ENCODE measurements at places on chromosomes 7 and 10. TPM values are rescaled to one million over a fixed set of nuclear protein-coding genes. Genes with fewer than 3 reads are reported as not detected.

Gene VGF
- 0.30 TPM for total RNA-seq

DNA sequence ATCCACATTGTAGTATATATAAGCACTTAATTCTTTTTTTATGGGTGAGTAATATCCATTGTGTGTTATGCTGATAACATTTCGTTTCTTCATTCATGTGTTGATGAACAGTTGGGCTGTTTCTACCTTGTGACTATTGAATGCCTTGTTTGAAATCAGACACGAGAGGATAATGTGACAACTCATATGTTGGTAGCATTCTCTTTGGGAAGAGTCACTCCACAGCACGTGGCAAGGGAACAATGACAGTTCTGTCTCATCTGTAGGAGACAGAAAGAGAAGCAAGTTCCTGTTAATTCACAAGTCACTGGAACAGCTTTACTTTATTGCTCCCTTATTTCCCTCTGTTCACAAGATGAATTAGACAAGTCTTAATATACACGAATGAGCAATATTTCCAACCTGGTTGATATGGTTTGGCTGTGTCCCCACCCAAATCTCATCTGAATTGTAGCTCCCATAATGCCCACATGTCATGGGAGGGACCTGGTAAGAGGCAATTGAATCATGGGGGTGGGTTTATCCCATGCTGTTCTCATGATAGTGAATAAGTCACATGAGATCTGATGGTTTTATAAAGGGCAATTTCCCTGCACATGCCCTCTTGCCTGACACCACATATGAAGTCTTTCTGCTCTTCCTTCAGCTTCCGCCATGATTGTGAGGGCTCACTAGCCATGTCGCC lies 125.3 kb downstream of the SEC23IP start:
- H3K4me3 ChIP-seq, result no peak overlapping the region
- no peaks in the 10 kb centered on the region for H3K4me1 ChIP-seq
- peaks cover 16% of the 10 kb centered on the region for H3K27me3 ChIP-seq
- H3K27ac ChIP-seq, result no peak overlapping the region
- no peak for DNase-seq

Gene PON3
- not detected for total RNA-seq

DNA sequence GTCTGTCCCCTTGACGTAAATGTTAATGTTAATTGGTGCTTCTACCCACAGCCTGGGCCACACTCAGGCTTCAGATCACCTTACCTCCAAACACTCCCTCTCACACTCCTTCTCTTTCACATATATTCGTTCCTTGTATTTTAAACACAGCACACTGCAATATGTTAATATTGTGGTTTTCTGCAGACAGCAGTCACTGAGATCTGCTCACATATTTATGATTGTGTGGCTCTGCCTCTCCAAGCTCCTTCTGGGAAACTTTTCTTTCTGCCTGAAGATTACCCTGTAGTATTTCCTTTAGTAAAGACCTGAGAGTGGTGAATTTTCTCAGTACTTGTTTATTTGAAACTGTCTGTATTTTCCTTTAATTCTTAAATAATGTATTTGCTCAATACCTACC lies 104.7 kb downstream of the VWC2 start:
- H3K4me3 ChIP-seq, result no peak overlapping the region
- DNase-seq, result no peak

DNA sequence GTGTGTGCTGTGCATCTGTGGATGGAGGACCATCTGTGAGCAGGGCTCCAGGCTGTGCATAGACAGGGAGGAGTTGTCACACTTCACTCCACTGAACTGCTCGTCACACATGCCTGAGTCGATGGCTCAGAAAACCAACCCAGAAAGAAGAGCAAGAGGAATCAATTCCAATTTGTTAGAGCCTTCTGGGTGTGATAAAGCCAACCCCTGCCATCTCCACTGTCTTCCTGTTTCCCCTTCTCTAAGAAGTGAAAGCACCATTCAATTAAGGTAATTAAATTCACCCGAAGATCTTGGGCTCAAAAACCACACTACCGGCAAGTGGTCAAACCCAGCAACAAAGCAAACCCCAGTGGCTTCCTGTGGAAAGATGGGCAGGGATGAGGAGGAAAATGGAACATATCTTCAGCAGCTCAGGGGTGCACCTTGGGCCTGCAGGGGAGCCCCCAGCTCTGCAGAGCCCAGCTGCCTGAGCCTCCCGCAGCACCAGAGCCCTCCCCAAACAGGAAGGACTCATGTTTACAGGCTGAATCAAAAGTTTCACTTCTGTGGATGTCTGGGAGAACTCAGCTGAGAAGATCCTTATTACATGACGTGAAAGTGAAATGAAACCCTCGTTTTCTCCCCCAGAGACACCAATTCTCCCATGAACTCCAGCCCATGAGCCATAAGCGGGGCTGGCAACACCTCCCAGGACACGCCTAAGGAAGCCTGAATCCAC lies 10.9 kb downstream of the C10orf71 start:
- no peaks in the 10 kb centered on the region for H3K36me3 ChIP-seq
- peak; percentile 51 for DNase-seq
- peaks cover 24% of the 10 kb centered on the region for H3K4me1 ChIP-seq
- peak overlapping the region; percentile 31 for H3K4me3 ChIP-seq

DNA sequence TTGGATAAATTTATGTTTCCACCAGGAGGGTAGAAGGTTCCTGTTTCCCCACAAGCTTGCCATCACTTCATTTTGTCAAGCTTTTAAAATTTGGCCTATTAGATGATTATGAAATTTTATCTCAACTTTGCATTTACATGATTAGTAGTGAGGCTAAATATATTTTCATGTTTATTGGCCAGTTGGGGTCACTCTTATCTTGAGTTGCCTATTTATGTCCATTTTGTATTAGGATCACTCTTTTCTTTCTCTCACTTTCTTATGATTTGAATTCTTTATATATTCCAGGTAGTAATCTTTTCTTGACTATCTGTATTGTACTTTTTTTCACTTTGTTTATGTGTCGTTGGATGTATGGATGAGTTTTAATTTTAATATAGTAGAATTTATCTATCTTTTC lies 218.6 kb upstream of the SLC26A5 start:
- no peaks in the 10 kb centered on the region for H3K36me3 ChIP-seq
- no peak overlapping the region for H3K4me3 ChIP-seq
- no peak for DNase-seq
- H3K27ac ChIP-seq, result no peak overlapping the region
- H3K27me3 ChIP-seq, result no peaks in the 10 kb centered on the region

GRCh38 chr10:98536551-98536950 lies 89.8 kb upstream of the HPS1 start:
- peaks cover 2% of the 10 kb centered on the region for H3K4me1 ChIP-seq
- H3K4me3 ChIP-seq, result no peak overlapping the region
- no peak for DNase-seq
- no peaks in the 10 kb centered on the region for H3K36me3 ChIP-seq

GRCh38 chr7:77370606-77371005 lies 45.5 kb downstream of the GSAP start:
- H3K4me3 ChIP-seq, result no peak overlapping the region
- peaks cover 7% of the 10 kb centered on the region for H3K4me1 ChIP-seq
- no peaks in the 10 kb centered on the region for H3K27me3 ChIP-seq
- peaks cover 22% of the 10 kb centered on the region for H3K36me3 ChIP-seq
- no peak overlapping the region for H3K27ac ChIP-seq

DNA sequence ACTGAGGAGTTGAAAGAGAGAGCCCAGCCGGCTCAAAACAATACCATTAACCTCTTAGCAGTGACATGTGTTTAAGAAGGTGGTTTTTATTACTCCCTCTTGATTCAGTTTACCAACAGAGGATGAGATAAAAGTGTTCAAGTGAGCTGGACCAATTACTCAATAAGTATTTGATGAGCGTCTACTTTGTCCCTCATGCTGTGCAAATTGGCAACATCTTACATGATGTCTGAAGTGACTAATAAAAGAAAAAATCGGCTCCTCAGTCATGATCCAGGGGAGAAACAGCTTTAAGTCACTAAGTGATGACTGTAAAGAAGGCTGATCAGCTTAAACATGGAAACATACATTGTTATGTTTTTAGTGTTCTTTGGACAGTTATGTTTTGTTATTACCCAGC lies 7.8 kb downstream of the WNT16 start:
- no peak for DNase-seq
- H3K36me3 ChIP-seq, result peaks cover 5% of the 10 kb centered on the region
- no peak overlapping the region for H3K27ac ChIP-seq
- H3K4me3 ChIP-seq, result no peak overlapping the region

- H3K36me3 ChIP-seq, result no peaks in the 10 kb centered on the region
- no peak overlapping the region for H3K4me3 ChIP-seq
- peaks cover 7% of the 10 kb centered on the region for H3K27me3 ChIP-seq
- H3K27ac ChIP-seq, result no peak overlapping the region
- H3K4me1 ChIP-seq, result no peaks in the 10 kb centered on the region
Measured at GRCh38 chr10:14456218-14456869, 125.6 kb upstream of the FRMD4A start.

DNA sequence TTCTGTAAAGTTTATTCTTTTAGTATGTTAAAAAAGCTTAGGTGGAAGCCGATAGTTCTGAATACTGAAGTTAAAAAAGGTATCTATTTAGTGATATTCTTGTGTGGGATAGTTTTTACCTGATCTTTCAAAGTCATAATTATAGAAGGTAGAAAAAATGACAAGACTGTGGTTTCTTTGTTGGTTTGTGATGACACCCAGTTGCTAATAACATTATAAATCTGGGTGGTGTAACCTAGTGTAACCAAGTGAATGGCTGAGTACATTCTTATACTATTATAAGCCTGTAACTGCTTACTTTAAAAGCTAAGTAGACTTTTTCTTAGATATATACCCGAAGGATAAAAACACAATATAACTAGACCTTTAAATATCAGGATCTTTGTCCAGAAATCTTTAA lies 2.3 kb downstream of the CDK13 start:
- DNase-seq, result no peak
- H3K4me1 ChIP-seq, result peaks cover 57% of the 10 kb centered on the region
- peaks cover 41% of the 10 kb centered on the region for H3K36me3 ChIP-seq
- H3K27ac ChIP-seq, result peak overlapping the region; percentile 82
- no peaks in the 10 kb centered on the region for H3K27me3 ChIP-seq

DNA sequence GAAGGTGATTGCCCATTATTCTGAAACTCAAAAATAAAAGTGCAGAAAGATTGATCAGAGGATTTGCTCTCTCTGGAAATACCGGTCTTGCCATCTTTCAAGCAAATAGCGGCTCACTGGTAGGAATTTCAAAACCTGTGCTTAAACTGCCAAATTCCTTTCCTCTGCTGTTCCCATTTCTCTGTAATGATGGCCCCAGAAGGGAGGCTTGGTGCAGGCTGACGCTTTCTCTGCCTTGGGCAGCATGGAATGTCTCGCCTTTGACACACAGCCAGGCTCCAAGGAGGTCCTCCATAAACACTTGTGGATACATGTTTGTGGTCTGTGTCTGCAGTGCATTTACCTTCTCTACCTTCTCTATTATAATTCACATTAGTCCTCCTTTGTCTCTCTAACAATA lies 146.8 kb downstream of the HIBADH start:
- no peak overlapping the region for H3K4me3 ChIP-seq
- DNase-seq, result no peak
- H3K27me3 ChIP-seq, result no peaks in the 10 kb centered on the region
- no peaks in the 10 kb centered on the region for H3K36me3 ChIP-seq
- no peak overlapping the region for H3K27ac ChIP-seq

- H3K4me3 ChIP-seq, result no peak overlapping the region
- no peak overlapping the region for H3K27ac ChIP-seq
- H3K27me3 ChIP-seq, result peaks cover 19% of the 10 kb centered on the region
- H3K36me3 ChIP-seq, result no peaks in the 10 kb centered on the region
- DNase-seq, result no peak
Measured at GRCh38 chr10:122543676-122544445, 16.7 kb upstream of the DMBT1 start.

DNA sequence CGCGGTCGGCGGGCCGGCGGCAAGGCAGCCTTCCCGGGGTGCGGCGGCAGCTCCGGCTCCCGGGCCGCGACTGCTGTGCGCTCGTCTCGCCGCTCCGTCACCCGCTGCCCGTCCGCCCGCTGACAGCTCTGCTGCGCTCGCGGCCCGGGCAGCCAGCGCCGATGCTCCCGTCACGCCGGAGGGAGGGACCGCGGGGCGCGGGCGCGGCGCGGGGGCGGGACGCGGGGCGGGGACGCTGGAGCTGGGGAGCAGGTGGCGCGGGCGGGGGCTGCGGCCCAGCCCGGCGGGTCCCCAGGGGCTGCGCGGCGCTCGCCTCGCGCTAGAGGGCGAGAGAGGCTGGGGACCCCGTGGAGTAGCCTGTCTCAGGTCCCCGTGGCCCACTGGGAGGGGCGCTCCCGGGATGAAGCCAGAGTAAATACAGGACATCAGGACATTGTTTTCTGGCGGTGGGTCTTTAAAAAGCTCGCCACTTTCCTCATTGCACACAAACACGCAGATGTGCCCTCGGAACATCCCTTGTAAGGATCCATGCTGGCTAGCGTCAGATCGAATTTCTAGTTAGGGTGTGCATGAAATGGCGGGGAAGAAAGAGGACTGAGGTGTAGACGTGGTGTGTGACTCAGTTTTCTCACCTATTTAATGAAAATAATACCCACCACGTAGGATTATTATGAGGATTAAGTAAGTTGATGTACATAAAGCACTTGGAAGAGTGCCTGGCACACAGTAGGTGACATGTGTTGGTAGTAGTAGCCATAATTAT lies at the start of gene ELAPOR2:
ELAPOR2 (minus strand) TSS at position 130 of the 763 bp plus-strand sequence. CDS start 141 bp downstream, outside the sequence.
- peaks cover 16% of the 10 kb centered on the region for H3K4me1 ChIP-seq
- no peaks in the 10 kb centered on the region for H3K36me3 ChIP-seq
- H3K27ac ChIP-seq, result peak within 1 kb of the TSS; percentile 16
- H3K27me3 ChIP-seq, result peaks cover 13% of the 10 kb centered on the region
- H3K4me3 ChIP-seq, result peak within 1 kb of the TSS; percentile 72
- peak; percentile 76 for DNase-seq

- peaks cover 2% of the 10 kb centered on the region for H3K4me1 ChIP-seq
- H3K36me3 ChIP-seq, result no peaks in the 10 kb centered on the region
- H3K27ac ChIP-seq, result no peak overlapping the region
- H3K27me3 ChIP-seq, result peaks cover 15% of the 10 kb centered on the region
- H3K4me3 ChIP-seq, result no peak overlapping the region
- no peak for DNase-seq
Measured at GRCh38 chr10:30598105-30598776, 31.3 kb downstream of the LYZL2 start.

- H3K4me1 ChIP-seq, result peaks cover 56% of the 10 kb centered on the region
- no peak overlapping the region for H3K4me3 ChIP-seq
- no peak overlapping the region for H3K27ac ChIP-seq
- H3K27me3 ChIP-seq, result no peaks in the 10 kb centered on the region
- peaks cover 5% of the 10 kb centered on the region for H3K36me3 ChIP-seq
- no peak for DNase-seq
Measured at GRCh38 chr10:15201589-15202300, 33.3 kb upstream of the NMT2 start.

Gene DLG5
- 9.6 TPM for total RNA-seq

- peaks cover 90% of the 10 kb centered on the region for H3K36me3 ChIP-seq
- no peaks in the 10 kb centered on the region for H3K27me3 ChIP-seq
- H3K4me3 ChIP-seq, result peak overlapping the region; percentile 78
Measured at GRCh38 chr7:139092090-139092796, 17.3 kb downstream of the ZC3HAV1 start.

- no peaks in the 10 kb centered on the region for H3K36me3 ChIP-seq
- no peak for DNase-seq
- H3K4me3 ChIP-seq, result no peak overlapping the region
- H3K27ac ChIP-seq, result no peak overlapping the region
- H3K27me3 ChIP-seq, result no peaks in the 10 kb centered on the region
Measured at GRCh38 chr7:34064519-34065158, 159.3 kb downstream of the BMPER start.

GRCh38 chr7:12647364-12648219 lies 39.8 kb upstream of the ARL4A start:
- H3K4me1 ChIP-seq, result no peaks in the 10 kb centered on the region
- no peaks in the 10 kb centered on the region for H3K36me3 ChIP-seq
- DNase-seq, result no peak
- no peak overlapping the region for H3K4me3 ChIP-seq
- H3K27ac ChIP-seq, result no peak overlapping the region
